Cerebellar nuclear complex (tissue), 1 donor: ENCODE measurements at places on chromosomes 7 and 10.

DNA sequence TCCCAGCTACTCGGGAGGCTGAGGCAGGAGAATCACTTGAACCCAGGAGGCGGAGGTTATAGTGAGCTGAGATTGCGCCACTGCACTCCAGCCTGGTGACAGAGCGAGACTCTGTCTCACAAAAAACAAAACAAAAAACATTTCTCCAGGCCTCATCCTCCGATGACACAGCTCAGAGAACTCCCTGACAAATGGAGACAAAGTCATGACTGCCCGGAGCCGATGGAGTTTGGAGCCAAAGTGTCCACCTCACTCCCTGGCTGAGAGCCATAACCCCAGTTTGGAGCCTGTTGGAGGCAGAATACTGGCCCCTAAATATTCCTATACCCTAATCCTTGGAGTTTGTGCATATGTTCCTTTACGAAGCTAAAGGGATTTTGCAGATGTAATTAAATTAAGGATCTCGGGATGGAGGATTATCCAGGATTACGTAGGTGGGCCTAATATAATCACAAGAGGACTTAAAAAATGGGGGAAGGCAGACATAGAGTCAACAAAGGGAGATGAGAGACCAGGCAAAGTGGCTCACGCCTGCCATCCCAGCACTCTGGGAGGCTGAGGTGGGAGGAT, 22.7 kb downstream of the SSC4D start:
- DNase-seq = no peak

GRCh38 chr10:132724446-132724845, 61.5 kb downstream of the NKX6-2 start:
- no peak for DNase-seq

DNA sequence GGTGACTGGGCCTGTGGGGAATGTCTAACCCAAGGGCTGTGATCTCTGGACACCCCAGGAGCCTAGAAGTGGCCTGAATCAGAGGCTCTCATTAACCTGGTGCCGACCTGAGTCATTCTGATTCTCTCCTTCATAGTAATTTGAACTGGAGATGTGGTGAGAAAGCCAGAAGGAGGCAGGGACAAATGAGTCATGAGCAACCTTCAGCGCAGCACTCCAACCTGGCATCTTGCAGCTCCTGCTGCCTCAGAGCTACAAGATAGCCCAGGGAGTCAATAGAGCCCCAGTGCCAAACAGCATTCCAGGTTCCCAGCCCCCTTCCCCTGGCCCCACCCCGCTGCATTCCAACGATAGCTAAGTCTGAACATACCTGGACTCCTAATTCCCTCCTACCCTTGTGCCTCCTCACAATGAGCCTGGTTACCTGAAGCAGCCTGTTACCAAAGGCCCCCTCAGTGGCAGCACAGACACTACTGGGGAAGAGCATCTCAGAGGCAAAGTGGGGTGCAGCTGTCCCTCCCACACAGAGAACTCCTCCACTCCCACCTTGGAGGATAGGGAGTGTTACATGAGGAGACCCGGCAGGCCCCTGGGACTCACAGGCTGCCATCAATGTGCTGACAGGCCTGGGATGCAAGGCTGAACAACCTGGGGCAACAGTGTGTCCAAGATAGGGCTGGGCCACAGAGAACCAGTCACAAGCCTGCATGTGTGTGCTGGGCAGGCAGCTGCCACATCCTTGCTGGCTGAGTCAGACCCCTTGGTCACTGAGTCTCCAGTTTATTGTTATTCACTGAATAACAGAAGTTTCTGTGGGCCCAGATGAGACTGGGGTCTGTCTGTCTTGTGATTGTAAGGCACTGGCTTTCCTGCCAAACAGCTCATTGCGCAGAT, 76.8 kb upstream of the LEP start:
- DNase-seq = no peak

DNA sequence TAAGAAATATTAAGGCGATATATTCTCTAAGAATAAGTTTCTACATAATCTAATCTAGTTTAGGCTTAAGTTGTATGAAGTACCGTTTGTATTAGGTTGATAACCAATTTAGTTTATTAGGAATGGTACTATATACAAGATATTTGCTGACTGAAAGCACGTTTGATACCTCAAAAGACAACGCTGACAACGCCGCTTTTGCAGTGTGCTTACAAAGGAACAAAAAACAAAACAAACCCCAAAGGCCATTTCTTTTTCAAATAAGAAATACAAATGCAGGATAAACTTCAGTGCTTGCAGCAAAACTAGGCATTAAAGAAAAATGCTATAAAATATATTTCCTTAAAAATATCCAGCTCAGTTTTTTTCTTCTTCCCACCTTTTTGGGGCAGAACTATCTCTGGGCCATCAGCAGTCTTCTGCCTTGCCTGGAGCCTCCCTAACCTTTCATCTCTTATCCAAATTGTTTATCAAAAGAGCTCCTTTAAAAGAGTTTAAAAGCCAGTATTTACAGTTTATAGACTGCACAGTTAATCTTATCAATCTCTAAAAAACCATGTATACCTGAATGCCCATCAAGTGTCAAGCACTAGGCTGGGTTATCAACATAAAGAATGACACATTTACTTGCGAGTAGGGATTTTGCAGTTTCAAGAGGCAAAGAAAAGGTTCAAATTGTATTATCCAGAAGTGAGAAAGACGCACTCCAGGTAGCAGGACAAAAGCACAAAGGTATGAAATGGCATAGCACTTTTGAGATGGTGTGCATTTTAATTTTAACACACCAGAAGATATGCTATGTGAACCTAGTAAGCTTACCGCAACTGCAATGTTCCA, 4.1 kb upstream of the KMT2E start:
- DNase-seq = no peak

DNA sequence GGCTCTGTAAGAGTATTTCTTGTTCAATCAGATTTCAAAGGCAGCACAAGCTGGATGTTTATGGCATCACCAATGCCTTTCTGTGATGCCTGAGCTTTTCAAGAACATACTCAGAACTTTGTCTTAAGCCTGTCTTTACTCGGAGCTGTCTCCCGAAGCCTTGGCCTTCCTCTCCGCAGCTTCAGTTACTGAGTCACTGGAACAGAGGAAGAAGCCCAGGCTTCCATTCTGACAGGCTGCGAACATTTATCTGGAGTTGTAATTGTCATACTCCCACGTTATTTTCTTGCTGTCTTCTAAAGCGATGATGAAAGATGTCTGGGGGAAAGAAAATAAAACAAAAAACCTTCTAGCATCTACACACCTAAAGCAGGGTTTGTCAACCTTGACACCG, 43.9 kb downstream of the GRK5 start:
- DNase-seq = no peak

- DNase-seq = no peak
Observed at GRCh38 chr10:129272866-129273650, 194.0 kb upstream of the MGMT start.

GRCh38 chr10:478471-479245, 210.8 kb downstream of the DIP2C start:
- no peak for DNase-seq

GRCh38 chr7:95794917-95795515, 22.7 kb downstream of the DYNC1I1 start:
- no peak for DNase-seq

DNA sequence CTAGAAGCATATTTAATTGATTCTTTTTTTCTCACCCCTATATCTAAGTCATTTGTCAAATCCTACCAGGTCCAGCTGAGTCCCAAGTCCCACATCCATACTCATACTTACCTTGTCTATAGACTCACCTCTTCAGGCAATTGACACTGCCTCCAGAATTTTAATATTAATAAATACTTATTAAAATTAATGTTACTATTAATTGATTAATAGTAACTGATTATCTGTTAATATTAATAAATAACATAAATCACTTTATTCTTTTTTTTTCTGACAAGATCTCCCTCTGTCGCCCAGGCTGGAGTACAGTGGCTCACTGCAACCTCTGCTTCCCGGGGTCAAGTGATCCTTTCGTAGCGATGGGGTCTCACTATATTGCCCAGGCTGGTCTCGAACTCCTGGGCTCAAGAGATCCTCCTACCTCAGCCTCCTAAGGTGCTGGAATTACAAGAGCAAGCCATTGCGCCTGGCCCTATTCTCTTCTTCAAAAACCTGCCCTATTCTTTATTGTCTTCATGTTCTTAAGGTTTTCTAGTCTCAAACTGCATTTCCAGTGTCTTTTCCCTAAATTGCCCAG, 94.4 kb downstream of the ZNF277 start:
- no peak for DNase-seq
